ENCODE measurements at places on chromosomes 2 and 18. TPM values are rescaled to one million over a fixed set of nuclear protein-coding genes. Genes with fewer than 3 reads are reported as not detected.

The THSD7B gene
- total RNA-seq = not detected

The HOXD12 gene
- not detected for total RNA-seq

The LRP1B gene
- total RNA-seq = 0.20 TPM

The GKN1 gene
- total RNA-seq = not detected

The LOXHD1 gene
- total RNA-seq = not detected

The DNAJC5G gene
- not detected for total RNA-seq

The EGR4 gene
- total RNA-seq = not detected

The FSHR gene
- not detected for total RNA-seq

The DSG1 gene
- not detected for total RNA-seq

The CD302 gene
- total RNA-seq = 5.2 TPM

The CAPN14 gene
- not detected for total RNA-seq

The IL1B gene
- 4.1 TPM for total RNA-seq

The LYPD6B gene
- not detected for total RNA-seq

The LHCGR gene
- not detected for total RNA-seq

Measured in mammary microvascular endothelial cell (primary cell).